ENCODE measurements at places on chromosomes 16 and 17.

DNA sequence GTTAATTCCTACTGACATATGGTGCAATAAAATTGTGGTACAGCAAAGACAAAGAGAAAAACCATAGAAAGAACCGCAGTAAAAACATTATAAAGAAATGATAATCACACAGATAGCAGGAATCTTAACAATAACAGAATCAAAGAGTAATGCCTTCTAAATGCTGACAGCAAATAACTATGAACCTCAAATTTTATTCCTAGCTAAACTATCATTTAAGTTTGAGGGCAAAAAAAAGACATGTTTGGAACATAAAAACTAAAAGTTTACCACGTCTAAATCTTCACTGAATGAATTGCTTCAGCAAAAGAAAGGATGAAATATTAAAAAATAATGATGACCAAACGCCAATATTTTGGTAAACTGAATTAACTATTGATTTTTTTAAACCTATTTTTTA is 135.8 kb downstream of the CPPED1 start:
- no peak for DNase-seq

- no peak for DNase-seq
Measured at GRCh38 chr17:17758941-17759563, 77.7 kb downstream of the SREBF1 start.

DNA sequence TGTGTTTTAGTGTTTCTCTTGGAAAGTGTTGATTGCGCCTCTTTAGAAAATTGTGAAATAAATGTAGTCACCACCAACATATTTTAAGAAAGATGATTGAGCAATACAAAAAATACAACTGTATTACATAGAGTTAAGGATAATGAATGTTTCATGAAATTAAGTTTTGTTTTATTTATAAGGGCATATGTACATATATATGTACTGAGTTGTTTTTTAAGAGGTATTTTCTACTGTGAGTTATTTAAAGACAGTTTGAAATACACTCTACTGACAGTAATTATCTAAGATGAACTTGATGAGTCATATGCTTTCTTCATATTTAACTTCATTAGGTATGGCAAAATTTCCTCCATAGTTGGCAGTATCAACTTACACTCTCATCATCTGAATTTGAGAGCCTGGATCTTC is 411.7 kb downstream of the HS3ST3B1 start:
- DNase-seq: no peak

GRCh38 chr16:56363181-56363716 is 62.1 kb downstream of the AMFR start:
- DNase-seq: no peak

DNA sequence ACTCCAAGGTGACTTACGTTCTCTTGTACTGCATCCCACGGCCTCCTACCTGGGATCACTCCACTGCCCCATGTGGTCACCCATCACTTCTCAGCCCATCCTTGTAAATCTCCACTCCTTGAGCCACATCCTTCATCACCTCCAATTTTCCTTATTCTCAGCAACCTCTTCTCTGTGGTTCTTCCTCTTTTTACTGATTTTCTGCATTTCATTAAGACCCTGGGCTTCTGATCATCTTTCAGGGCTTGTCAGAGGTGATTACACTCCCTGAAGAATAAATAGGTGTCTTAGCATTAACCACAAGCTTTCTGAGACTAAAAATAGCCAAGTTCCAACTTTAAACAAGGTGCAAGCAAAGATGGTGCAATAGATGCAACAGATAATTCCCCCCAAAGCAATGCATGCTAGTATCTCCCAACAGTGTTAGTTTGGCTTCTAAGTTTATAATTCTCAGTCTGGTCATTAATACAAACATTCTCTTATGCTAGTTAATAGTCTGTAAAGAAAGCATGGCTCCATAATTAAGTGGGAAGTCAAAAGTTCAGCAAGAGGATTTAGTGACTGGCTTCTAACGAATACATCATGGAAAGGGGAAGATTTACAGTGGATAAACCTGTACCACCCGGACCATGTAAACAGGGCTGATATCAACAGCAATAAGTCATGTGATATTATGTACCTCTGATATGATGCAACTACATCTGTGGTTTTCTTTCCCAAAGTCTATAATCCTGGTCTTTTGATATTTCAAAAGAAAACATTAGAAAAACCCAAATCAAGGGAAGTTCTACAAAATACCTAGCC is 47.4 kb upstream of the FOXJ1 start:
- DNase-seq: no peak

DNA sequence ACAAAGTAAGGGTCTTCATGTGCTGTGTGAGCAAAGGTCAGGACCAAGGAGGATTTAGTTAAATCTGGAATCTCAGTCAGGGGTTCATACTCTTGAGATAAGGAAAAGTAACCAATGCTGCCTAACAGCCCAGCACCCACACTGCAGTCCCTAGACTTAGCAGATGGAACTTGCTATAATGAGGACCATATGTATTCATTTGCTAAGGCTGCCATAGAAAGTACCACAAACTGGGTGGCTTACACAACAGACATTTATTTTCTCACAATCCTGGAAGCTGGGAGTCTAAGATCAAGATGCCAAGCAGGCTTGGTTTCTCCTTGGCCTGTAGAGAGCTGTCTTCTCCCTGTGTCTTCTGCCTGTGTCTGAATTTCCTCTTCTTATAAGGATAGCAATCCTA is 20.8 kb downstream of the ZP2 start:
- DNase-seq: no peak

GRCh38 chr16:84315422-84315821 is 20.7 kb downstream of the WFDC1 start:
- DNase-seq: no peak

- no peak for DNase-seq
Measured at GRCh38 chr16:77569406-77569805, 134.6 kb upstream of the ADAMTS18 start.

- no peak for DNase-seq
Measured at GRCh38 chr16:11596572-11597226, 10.0 kb upstream of the LITAF start.

DNA sequence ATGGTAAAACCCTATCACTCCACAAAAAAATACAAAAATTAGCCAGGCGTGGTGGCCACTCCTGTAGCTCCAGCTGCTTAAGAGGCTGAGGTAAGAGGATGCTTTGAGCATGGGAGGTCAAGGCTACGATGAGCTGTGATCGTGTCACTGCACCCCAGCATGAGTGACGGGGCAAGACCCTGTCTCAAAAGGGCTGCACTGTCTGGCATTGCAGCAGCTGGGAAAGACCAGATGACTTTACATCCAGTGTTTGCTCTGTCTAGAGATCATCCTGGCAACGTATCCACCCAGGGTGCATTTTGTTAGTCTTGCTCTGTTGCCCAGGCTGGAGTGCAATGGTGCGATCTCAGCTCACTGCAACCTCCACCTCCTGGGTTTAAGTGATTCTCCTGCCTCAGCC is 52.0 kb downstream of the MRM3 start:
- DNase-seq: no peak

- no peak for DNase-seq
Measured at GRCh38 chr17:16428098-16428882, 12.9 kb downstream of the TRPV2 start.

GRCh38 chr16:82630219-82630618 is 3.5 kb downstream of the CDH13 start:
- no peak for DNase-seq

DNA sequence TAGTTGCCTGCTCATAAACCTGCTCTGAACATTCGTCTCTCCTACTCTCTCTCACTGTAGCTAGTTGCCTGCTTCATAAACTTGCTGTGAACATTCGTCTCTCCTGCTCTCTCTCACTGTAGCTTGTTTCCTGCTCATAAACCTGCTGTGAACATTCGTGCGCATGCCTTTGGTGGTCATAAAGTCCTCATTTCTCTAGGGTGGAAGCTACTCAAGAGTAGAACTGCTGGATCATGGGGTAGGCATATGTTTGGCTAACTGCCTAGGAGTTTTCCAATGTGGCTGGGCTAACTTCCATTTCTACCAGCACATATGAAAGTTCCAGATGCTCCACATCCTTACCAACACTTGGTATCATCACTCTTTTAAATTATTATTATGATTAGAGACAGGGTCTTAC is 174.6 kb upstream of the RPH3AL start:
- no peak for DNase-seq

DNA sequence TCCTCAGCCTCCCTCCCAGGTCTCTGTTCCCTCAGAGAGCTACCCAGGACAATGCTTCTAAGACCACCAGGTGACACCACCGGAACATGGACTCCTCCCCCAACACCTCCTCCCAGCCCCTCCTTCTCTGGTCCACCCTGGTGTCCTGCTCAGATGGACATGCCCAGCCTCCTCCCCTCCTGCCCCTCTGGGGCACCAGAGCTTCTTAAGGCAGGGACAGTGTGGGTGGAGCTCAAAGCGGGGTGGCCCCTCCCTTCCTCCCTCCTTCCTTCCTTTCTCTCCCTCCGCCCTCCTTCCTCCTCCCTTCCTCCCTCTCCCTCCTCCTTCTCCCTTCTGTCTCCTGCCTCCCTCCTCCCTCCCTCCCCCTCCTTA is 22.7 kb downstream of the TRPV3 start:
- no peak for DNase-seq

- DNase-seq: no peak
Measured at GRCh38 chr16:30519120-30520049, 7.0 kb downstream of the ZNF768 start.

DNA sequence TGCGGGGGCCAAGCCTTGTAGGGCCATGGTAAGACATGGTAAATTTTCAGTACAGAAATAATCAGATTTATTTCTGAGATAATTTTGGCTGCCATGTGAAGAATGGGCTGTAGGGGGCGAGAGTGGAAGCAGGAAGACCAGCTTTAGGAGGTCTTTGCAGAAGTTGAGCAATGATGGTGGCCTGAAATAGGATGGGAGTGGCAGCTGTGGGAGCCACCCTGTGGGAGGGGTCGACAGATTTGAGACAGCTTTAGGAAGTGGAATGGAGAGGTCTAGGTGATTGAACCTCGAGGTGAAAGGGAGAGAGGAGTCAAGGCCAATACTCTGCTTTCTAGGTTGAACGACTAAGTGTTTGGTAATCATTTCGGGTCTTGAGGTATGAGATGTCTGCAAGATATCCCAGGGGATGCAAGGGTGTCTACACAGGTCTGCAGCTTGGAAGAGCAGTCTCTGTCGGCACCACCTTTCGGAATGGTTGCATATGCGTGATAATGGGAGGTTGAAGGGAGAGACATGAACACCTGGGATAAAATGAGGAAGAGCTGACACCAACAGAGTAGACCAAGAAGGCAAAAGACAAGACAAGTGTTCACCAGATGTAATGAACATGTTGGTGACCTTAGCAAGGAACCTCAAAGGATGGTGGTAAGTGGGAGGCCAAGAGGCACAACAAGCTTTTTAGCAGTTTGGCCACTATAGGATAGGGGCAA is 4.2 kb upstream of the ATXN7L3 start:
- DNase-seq: peak; percentile 33

DNA sequence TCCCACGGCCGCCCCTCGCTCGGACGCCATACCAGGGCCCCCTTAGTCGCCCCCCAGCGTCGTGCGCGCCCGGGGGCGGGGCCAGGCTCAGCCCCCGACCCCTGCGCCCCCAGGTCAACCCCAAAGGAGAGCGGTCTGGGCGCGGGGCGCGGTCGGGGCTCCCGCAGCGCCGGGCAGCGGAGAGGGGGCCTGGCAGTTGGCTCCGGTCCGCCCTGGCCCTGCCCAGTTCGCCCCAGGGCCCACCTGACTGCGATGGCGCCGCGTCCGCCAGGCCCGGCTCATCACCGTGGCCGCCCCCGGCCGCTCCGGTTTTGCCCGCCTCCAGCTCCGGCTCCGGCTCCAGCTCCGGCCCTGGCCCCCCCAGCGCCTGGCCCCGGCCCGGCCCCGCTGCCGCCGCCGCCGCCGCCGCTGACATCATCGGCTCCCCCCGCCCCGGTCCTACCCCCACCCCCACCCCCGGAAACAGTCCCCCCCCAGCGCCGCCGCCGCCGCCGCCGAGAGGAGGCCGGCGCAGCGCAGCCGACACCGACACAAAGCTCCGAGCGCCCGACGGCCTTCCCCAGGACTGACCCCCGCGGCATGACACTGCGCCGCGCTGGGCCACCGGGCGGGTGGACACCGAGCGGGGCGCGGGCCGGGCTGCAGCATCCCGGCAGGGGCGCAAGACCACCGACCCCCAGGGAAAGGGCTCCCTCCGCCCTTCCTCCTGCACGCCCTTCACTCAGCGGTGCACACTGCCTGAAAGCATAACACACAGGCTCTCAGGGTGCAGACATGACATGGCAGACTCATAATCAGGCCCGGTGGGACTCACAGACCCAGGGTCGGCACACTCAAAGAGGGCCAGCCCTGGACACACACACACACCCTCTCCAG is at the start of gene ZBTB4:
Gene ZBTB4, minus strand, starts transcription at position 419 of the 876 bp plus-strand sequence. CDS start 12,830 bp downstream, outside the sequence.
- DNase-seq: no peak

DNA sequence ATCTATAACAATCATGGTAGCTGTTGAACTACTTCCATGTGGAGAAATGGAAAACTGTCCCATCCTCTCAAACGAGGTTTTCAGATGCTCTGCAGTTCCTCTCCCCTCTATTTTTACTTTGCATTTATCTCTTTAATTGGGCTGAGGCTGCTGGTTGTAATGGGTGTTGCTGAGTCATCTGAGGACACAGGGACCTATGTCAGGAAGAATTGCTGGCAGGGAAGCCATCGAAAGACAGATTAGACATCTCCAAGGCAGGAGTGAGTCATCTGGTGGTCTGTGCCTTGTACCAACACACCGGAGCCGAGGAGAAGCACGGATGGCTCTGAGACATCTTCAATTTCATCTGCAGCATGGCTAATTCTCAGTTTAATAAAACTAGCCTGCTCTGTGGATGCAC is 394.5 kb downstream of the GRIN2A start:
- DNase-seq: peak; percentile 11

DNA sequence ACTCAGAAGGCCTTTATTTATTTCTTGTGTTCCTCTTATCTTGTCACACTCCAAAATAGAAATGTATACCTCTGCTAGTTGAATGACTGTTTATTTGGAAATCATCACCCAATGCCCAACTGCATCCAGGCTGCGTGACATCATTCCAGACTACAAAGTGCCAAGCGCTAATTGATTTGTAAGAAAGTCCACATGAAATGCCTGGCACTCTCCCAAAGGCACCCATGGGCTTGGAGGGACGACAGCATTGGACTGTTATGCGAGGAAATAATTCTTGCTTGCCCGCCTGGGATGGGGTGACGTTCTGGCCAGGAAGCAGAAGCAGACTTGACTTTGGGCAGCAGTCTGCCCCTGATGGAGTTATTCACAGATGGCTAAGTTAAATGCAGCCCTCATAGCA is 165.9 kb downstream of the CDH13 start:
- no peak for DNase-seq

DNA sequence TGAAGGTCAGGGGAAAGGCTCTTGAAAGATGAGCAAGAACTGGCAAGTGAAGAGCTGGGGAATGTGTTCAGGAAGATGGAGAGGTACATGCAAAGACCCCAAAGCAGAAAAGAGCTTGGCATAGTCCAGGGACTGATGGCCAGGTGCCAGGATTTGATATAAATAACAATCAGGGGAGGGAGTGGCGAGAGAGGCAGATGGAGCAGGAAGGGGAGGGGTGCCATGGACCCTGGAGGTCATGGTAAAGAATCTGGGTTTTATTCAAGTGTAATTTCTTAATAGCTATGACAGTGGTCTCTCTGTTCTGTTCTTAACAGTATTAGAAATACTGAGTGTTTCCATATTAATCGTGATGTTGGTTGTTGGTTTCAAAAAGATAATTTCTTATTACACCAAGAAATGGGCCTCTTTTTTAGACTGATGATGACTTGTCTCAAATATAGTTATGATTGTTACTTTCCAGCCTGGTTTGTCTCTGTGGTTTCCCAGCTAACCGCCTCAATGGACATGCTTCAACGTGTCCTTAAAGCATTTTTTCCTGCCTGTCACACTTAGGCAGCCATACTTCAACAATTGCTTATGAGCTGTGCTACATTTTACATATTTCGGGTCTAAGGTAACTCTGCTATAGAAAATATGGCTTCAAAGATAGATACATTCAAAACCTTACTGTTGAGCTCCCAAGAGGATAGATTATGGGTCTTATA is 49.4 kb downstream of the MYH10 start:
- DNase-seq: no peak

GRCh38 chr16:12171206-12171605 is 194.7 kb downstream of the SNX29 start:
- DNase-seq: no peak

Data from DMS153 (cell line).